ENCODE measurements at places on chromosomes 12 and 14.
A peak's percentile ranks its signal among the peaks of the same experiment; 100 is the strongest.

DNA sequence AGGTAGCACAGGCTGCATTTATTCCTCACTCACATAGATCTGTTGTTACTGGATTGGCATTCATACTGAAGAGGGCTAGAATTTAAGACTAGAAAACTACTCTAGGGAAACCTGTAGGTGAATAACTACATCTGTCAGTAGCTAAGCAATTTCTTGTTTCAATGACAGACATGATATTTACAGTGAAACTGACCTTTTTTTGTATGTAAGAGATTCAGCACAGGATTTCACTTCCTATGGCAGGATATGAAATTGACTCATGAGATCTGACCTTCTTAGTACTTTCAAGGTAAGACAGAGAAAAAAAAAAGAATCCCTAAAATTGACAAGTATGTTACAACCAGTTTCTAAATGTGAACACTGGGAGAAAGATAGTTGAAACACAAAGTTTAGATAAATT, 189.8 kb upstream of the SLC16A7 start:
- DNase-seq, result no peak

- no peak for DNase-seq
Measured at GRCh38 chr14:70788898-70789297, 20.4 kb downstream of the MAP3K9 start.

DNA sequence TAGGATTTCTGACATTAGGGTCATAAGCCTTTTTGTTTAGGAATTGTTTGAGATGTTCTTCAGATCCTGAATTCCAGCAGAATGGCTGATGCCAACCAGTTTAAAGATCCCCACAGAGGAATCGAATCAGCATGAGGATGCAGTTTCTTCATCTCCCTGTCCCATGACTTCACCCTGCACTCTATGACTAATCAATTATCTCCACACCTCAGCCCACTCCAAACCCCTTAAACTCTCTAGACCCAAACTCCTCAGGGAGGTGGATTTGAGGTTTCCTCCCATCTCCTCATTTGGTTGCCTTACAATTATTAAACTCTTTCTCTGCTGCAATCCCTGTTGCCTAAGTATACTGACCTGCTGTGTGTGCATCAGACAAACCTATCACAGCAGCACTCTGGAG, 86.5 kb upstream of the CRY1 start:
- DNase-seq, result no peak

DNA sequence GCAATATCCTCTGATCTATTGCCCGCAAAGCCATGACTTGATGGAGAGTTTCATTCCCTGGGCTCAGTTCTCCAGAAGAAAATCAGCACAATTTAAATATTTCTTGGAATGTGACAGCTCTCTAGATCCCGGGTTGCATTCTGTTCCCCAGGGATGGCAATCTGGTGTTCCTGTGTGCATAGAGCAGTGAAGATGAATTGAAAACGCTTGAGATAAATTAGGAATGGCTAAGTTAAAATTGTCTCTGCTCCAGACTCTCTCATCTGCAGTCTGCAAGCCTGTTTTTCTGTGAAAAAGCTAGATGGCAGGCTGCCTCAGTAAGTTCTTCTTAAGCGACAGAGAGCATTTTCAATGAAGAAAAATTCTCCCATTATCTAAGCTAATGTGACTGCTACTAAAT, 582.5 kb upstream of the MGAT4C start:
- peak; percentile 78 for DNase-seq

Data from Ammon's horn (tissue), 1 donor.